ENCODE measurements at places on chromosomes 13 and 19.

DNA sequence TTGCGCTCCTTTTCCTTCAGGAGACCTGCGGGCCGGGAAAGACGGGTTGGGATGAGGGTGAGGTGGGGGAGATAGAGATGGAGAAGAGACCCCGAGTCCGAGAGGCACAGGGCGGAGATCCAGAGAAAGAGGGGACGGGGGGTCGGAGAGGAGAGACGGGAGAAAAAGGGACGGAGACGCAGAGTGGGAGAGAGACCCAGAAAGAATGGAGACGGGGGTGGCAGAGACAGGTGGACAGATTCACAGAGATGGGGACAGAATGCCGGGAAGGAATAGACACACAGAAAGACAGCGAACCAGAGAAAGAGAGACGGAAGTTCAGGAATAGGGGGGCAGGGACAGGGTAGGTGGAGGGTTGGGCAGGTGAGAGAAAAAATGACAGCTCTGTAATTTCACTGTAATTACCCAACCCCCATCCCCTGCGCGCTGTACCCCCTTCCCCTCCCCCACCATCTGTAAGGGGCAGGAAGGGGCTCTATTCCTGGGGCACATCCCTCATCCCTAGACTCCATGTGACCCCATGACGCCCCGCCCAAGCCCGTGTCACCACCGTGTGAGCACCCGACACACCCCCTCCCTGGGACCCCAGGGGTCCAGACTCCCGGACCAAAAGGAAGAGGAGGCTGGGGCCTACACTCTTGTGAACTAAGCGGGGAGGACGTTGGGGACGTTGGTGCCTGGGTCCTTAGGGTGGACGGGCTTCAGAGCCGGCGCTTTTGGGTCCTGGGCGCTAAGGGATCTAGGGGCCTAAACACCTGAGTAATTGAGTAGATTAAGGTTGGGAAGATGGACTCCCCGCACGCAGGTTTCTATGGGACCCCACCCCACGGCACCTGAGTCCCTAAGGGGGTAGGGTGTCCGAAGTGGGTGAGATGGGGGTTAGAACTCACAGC is 967 bp downstream of the DBP start:
- DNase-seq, result no peak

DNA sequence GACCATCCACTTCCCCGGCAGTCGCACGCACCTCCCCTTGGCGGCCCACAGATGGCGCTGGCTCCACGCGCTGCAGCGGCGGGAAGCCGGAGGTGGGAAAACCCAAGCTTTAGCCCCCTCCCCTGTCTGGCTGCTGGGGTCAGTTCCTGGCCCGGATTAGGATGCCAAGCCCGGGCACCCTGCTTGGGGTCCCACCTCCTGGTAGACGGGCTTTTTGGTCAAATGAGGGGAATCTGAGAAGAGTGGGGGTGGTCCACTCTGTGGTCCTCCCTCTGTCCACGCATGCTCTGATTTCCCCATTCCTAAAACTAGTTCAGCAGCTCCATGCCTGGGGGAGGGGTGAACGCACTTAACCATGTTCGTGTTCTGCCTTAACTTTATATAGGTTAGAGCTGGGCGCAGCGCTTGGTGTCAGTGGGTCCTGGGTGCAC is 8.1 kb upstream of the ADGRE2 start:
- DNase-seq, result peak; percentile 48

GRCh38 chr19:33186431-33187182 is 7.5 kb upstream of the LRP3 start:
- DNase-seq, result no peak

- no peak for DNase-seq
Observed at GRCh38 chr19:1213391-1214286, 8.1 kb downstream of the STK11 start.

- no peak for DNase-seq
Observed at GRCh38 chr13:97225533-97225932, 3.4 kb downstream of the MBNL2 start.

DNA sequence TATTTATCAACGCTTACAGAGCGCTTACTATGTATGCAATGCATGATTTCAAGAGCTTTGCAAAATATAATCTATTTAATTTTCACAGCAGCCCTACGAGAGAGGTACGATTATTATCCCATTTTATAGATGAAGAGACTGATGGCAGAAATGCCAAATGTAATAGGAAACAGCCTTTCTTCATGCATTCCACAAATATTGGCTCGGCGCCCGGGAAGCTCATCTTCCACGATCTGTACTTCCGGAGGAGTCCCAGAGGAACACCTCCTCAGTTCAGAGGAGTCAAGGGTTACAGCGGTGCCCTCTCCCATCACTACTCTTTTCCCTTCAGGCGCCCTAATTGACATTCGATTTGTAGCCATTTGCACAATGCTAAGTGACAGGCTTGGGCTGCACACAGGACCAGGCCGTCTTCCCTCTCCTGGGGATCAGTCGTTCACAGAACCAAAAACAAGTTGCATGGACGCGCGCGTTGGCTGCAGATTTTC is 1.1 kb upstream of the ARHGAP35 start:
- no peak for DNase-seq

DNA sequence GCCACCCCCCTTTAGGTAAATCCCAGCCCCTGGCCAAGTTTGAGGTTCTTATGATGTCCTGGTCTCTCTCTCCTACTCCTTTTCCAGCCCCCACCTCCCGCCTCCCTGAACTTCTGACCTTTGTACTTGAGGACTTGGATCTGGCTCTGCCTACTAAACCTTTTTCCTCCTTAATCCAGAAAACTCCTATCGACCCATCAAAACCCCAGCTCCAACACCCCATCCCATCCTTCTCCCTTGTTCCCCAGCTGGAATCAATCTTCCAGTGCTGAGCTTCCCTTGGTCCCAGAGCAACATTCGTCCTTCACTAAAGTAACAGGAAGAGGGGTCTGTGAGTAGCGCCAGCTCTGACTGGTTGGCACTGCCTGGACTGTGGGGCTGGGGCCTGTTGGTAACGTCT is 17.3 kb upstream of the UQCR11 start:
- DNase-seq, result no peak

GRCh38 chr13:46008631-46009030 is 43.9 kb downstream of the ZC3H13 start:
- no peak for DNase-seq

GRCh38 chr19:41310033-41310831 is at the start of gene CCDC97:
TSS of gene CCDC97 (plus strand) at chr19:41310172. CDS start at chr19:41310311, 139 bp downstream.
- peak; percentile 98 for DNase-seq

- DNase-seq, result no peak
Observed at GRCh38 chr19:12764698-12765097, 10.7 kb downstream of the HOOK2 start.

- no peak for DNase-seq
Observed at GRCh38 chr19:39410831-39411080, 1.7 kb upstream of the PLEKHG2 start.

- DNase-seq, result no peak
Observed at GRCh38 chr19:40800339-40800996, 1.5 kb downstream of the EGLN2 start.

GRCh38 chr19:47094557-47095475 is 18.8 kb downstream of the ZC3H4 start:
- no peak for DNase-seq

- no peak for DNase-seq
Observed at GRCh38 chr13:43579321-43579720, 207.5 kb downstream of the ENOX1 start.

GRCh38 chr19:51207747-51208146 is 17.1 kb upstream of the CD33 start:
- DNase-seq, result no peak

- no peak for DNase-seq
Observed at GRCh38 chr13:79691826-79692225, 210.9 kb downstream of the NDFIP2 start.

DNA sequence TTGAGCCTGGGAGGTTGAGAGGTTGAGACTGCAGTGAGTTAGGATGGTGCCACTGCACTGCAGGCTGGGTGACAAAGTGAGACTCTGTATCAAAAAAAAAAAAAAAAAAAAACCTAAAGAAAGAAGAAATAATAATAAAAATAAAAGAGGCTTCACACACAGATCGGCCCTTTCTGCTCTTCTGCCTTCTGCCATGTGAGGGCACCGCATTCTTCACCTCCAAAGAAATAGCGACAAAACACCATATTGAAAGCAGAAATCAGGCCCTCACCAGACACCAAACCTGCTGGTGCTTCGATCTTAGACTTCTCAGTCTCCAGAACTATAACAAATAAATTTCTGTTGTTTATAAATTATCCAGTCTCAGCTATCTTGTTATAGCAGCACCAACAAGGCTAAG is 3.0 kb downstream of the ZNF649 start:
- DNase-seq, result no peak

GRCh38 chr13:19157461-19157860 is 24.2 kb downstream of the TUBA3C start:
- no peak for DNase-seq

DNA sequence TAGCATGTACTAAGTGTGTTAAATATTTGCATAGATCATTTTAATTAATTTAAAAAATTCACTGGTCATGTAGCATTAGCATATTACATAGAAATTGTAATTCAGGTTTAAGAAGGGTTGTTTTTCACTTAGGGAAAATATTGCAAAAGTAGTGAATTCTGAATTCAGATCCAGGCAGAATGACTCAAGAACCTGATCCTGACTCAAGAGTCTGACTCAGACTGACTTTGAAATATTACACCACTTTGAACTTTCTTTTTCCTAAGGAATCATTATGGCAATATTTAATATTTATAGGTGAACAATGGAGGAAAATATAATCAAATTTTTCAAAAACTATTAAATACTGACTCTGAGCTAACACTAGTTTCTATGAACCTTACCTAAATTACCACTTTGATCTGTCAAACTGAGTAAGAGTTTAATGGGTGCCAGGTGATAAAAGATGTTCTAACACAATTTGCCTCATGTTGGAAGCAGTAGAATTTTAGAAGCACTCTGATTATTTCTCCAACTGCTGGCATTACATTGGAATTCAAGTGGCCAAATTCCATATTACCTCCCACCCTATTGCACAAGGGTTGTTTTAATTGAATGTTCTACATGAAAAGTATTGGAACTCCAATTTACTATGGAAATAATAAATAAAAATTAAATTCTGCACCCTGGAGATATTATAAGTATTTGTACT is 261.6 kb downstream of the SLITRK1 start:
- DNase-seq, result no peak

DNA sequence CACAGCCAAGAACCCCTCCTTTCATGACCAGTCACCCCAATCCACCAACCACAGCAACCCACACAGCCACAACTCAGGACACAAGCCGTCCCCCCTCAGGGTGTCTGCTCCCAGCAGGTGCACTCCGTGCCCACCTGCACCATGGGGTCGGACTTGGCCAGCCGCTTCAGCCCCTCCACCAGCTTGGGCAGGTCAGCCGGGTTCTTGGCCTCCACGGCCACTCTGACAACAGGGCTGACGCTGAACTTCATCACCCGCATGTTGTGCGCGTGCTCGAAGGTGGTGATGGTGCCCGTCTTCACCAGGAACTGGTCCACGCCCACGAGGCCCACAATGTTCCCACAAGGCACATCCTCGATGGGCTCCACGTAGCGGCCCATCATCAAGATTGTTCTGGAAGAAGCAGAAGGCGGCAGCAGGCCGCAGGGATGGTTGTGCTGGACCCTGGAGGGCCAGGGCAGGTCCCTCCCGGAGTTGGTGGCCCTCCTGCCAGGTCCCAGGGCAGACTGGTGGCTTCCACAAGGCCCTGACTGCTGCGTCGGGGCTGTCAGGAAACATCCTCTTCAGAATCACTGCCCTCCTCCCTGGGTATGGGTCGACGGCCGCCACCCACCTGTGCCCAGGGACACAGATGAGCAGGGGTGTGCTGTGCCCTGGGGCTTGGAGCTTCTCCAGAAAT is 5.5 kb downstream of the EEF2 start:
- no peak for DNase-seq

Measured in retina (tissue), 1 donor.